ENCODE measurements at places on chromosomes 4 and X. TPM values are rescaled to one million over a fixed set of nuclear protein-coding genes. Genes with fewer than 3 reads are reported as not detected.

The FAT1 gene
- total RNA-seq = 0.27 TPM

The RIPPLY1 gene
- not detected for total RNA-seq

The NLGN4X gene
- 0.05 TPM for total RNA-seq

The CLDN34 gene
- total RNA-seq = not detected

The CFAP47 gene
- not detected for total RNA-seq
